Stimulated activated CD4-positive, alpha-beta T cell treated with anti-CD3 and anti-CD28 coated beads, Interleukin-2, amount 100 ng/mL, for 24 hours (primary cell): ENCODE measurements at places on chromosomes 16 and 17.

DNA sequence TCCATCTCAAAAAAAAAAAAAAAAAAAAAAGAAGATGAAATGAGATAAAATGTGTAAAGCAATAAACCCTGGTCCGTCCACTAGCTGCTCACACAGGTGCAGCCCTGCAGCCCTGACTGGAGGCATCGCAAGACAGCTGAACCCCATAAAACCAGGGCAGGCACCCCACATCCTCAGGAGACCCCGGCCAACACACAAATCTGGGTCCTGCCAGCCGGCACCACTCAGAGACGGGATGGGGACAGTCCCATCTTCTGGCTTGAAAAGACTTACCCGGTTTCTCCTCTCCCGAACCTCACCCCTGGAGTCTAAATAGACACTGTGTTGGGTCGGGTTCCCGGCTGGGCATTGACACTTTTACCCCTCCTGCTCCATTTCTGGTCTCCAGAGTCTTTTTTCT lies 52.7 kb upstream of the TNRC6C start:
- no peak for DNase-seq

DNA sequence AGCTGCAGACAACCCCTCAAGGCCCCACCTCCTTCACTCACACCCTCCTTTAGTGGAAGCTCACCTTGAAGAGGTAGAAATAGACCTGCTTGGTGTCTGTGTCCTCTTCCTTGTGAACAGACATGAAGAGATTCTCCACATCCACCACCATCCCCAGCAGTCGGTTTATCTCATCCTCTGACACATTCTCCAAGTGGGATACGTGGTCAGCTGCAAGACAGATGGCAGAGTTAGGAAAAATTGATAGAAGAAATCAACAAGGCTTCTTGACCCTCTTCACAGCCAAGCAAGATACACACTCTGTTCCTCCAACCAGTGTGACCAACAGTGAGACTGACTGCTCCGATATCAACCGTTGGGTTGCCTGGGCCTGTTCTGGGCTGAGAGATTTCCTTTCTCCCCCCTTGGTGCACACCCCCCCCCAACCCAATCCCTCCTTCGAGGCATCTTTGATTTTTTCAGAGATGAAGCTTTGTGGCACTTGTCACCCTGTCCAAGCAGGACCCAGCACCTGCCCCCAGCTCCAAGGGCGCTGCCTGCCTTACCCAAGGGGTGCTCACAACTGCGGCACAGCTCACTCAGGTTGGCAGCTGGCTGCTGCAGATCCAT lies 902 bp downstream of the KAT2A start:
- DNase-seq: no peak

GRCh38 chr16:23027386-23027785 lies 121.9 kb downstream of the USP31 start:
- no peak for DNase-seq

- peak; percentile 54 for DNase-seq
Measured at GRCh38 chr16:79605999-79606398, 5.5 kb upstream of the MAF start.

- DNase-seq: no peak
Measured at GRCh38 chr16:72612718-72613117, 435.2 kb downstream of the ZFHX3 start.

DNA sequence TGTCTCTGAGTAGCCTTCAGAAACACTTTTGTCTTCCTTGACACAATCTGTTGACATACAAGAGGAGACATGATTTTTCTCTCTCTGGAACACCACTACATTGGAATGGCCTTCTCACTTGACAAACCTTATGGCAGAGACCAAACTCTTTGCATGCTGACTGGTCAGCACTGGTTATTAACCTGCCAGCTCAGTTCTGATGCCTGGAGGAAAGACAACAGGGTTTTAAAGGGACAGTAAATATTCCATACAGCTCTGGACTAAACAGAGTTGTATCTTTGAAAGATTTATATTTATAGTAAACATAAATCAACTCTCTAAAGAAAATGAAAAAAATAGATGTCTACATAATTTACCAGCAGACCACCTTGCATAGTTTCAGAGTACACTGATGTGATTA lies 1139.1 kb upstream of the CDH8 start:
- no peak for DNase-seq

- DNase-seq: no peak
Measured at GRCh38 chr16:27421961-27422740, 20.2 kb downstream of the IL21R start.

DNA sequence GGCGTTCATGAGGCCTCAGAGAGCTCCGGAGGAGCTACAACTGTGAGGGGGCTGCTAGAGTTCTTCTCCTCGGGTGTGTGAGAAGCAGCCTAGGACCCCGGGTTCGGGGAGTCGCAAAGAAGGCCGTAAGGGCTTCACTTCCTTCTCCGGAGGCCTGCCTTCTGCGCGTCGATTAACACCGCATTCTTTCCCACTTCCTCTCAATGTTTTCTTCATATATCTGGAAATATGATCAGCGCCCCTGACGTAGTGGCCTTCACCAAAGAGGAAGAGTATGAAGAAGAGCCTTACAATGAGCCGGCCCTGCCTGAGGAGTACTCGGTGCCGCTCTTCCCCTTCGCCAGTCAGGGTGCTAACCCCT lies 449 bp downstream of the SMCR8 start:
- no peak for DNase-seq

GRCh38 chr17:38417210-38417951 lies 10.9 kb upstream of the ARHGAP23 start:
- DNase-seq: no peak

DNA sequence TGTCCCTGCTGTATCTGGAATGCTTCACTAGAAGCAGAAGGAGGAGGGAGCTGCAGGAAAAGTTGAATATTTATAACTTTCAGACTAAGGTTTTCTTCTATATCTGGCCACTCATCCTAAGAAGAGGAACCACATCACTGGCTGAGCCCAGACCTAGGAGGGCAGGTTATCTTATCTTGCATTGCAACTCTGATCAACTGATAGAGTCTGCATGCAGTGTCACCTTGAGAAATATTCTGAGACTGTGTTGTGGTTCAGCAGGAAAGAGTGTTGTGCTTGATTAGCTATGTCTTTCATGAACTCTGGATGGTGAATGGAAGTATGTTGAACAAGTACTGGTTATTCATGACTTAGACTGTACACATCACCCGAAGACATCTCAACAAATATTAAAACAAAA lies 460.0 kb downstream of the TOX3 start:
- DNase-seq: no peak

- DNase-seq: peak; percentile 93
Measured at GRCh38 chr17:18260332-18261145, at the start of gene MIEF2. Gene MIEF2, plus strand, starts transcription at chr17:18260662. Its CDS starts 2,059 bp downstream, at chr17:18262721.

DNA sequence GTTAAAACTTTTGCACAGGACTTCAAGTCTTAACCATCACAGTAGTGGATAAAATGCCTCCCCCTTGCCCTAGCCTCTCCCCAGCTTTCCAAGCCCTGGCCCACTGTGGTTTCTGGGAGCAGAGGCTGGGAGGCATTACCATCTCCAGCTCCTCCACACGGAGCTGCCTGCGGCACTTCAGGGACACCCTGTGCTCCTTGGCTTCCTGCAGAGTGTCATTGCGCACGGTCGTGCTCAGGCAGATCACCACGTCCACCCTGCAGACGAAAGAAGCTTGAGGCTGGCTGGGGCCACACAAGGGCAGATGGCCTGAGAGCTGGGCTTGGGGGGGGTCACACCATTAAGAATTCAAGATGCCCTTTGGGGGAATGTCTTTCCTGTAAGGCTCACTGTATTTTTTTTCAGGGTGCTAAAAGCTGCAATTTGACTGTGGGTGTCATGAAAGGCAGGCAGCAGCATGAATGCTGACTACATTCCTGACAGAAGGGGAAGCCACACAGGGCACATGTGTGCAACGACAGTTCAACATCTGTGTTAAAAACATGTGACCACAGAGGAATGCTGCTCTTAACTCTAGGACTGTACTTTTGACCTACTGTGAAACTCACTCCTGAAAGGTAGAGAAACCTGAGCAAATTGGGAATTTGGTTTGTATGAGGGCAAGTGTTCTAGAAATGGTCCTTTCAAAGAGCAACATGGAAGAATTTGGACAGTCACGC lies 47.7 kb upstream of the CLEC18B start:
- no peak for DNase-seq

- DNase-seq: peak; percentile 73
Measured at GRCh38 chr17:82299452-82299851, 18.0 kb downstream of the CD7 start.

GRCh38 chr17:31688701-31689100 lies 170.3 kb downstream of the COPRS start:
- DNase-seq: no peak

DNA sequence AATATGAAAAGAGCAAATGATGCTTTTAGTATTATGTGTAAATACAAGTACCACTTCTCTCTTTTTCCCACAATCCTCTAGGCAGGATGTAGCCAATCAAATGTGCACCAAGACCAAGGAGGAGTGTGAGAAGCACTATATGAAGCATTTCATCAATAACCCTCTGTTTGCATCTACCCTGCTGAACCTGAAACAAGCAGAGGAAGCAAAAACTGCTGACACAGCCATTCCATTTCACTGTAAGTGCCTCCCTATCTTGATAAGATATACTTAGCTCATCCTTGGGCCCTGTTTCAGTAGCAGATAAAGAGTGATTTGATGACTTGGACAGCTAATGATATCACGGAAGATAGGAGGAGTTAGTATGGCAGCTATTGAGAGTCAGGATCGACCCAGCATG lies 33.7 kb downstream of the TADA2A start:
- no peak for DNase-seq

DNA sequence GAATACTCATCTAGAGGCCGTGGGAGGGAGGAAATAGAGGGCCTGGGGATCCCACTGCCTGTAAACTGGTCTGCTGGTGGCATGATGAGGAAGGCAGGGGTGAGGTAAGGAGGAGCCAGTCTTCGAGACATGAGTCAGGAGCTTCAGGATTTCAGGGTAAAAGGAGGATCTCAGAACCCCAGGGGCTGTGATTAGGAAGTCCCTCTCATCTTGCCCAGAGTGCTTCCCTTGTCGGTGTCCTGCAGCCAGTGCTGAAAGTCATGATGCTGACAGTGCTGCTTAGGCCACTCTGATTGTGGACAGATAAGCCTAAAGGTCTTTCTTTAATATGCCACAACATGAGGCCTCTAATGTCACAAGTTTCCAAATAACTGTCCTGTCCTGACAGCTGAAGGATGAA lies 29.6 kb downstream of the COG4 start:
- DNase-seq: no peak

DNA sequence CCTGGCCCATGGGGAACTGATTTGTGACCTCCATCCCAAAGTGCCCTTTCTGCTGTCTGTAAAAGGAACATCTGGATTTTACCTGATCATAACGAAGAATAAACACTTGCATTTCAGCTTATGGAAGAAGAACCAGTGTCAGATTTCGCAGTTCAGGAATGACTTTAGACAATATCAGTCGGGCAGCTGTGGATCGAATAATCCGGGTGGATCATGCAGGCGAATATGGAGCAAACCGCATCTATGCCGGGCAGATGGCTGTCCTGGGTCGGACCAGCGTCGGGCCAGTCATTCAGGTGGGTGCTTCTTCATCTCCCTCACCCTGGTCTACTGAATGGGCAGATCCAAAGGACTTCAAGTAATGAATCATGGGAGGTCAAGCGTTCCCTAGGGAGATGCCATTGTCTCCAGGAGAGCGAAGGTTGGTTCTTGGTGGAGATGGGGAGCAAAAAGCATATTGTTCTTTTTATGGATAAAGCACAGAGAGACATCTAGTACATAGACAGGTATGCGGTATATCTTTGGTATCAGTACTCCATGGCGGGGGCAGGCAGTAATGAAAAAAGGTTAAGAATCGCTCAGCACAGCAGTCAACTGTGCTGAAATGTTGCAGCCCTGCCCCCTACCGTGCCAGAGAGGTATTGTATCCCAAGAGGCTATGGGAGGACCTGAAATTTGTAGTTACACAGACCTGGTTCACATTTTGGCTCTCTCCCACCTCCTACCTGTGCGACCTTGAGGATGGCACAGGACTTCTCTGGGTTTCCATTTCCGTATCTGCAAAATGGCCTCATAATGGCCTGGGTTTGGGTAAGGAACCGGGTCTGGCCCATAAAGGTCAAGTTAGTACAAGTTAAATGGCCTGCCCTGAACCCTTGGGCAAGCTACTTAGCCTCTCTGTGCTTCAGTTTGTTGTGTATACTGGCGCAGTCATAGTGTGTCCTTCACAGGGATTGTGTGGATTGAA lies 4.7 kb downstream of the COQ7 start:
- peak; percentile 74 for DNase-seq

DNA sequence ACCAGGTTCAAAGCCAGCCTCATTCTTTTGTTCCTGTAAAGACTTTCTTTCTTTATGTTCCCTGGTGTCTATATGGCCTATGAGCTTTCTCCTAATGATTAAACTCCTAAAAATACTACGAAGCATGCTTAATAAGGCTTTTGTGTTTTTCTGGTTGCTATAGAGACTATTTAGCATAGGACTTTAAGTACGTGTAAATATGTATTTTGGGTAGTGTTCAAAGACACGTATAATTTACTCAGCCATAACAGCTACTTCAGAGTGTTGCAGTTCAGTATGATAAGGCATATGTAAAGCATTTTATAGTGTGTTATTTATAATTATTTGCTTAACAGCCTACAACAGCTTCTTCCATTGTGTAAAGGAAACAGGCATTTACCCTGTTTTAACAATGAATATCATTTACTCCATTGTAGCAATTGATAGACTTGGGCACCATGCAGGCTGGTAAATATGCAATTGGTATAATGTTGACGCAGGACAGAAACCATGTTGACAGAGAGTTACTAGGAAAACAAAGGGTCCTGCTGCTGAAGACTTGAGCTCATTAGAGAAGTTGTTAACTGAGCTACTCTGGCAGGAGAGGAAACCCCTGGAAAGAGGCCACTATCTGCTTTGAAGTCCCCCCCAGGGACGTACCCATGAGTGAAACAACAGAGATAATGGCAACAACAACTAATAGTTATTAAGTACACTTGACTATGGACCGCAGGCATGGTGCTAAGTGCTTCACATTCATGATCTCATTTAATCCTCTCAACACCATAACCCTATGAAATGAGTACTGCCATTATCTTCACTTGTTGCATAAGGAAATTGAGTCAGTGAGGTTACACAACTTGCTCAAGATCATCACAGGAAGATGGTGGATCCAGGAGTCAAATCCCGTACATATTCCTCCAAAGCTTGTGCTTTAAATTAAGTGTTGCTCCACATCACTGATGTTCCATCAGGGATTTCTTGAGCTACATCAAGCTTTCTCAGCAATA lies 342.2 kb upstream of the DYNLRB2 start:
- DNase-seq: no peak

DNA sequence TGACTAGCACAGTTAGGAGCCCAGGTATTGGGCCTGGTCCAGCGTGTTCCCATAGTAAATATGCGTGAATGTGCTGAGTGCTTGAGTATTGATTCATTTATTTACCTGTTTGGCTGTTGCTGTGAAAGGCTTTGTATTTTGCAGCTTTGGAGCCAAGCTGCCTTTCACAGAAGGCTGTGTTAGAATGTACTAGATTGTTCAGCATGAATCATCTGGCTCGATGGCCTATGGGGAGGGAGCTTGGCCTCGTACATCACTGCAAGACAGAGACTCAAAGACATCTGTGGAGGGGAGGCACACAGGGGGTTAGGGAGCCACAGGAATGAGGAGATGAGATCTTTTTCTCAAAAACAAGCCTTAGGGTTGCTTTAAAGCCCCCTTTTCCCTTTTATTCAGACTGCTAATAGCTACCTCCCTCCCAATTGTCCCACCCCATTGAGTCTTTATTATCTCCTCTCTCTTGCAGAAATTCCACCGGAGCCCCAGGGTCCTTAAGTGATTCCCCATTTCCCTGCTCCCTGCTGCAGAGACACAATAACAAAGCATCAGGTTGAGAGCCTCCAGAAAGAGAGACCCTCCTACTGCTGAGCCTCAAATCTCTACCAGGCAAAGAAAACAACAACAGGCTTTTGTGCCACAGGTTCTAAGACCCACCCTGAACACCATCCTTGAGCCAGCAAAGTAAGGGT lies 307.2 kb downstream of the ABCC12 start:
- DNase-seq: no peak

- no peak for DNase-seq
Measured at GRCh38 chr16:9906218-9906617, 276.0 kb downstream of the GRIN2A start.
